ENCODE measurements at places on chromosomes 4 and X.

DNA sequence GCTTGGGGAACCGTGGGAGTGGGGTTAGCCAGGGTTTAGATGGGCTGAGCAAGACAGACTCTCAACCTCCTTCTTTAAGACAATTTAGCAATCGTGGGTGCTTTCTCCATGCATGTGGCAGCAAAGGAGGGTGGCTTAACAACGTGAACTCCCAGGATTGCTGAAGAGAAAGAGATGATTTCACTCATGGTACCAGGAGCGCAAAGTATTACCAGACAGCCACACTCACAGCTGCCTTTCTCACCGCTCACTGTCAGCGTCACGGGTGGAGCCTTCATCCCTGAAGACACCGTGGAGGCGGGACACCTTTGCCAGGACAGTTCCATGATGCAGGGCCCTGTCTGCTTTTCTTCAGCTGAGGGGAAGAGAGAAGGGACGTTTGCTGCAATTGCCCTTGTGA is 212.5 kb upstream of the PSAPL1 start:
- no peak for DNase-seq

DNA sequence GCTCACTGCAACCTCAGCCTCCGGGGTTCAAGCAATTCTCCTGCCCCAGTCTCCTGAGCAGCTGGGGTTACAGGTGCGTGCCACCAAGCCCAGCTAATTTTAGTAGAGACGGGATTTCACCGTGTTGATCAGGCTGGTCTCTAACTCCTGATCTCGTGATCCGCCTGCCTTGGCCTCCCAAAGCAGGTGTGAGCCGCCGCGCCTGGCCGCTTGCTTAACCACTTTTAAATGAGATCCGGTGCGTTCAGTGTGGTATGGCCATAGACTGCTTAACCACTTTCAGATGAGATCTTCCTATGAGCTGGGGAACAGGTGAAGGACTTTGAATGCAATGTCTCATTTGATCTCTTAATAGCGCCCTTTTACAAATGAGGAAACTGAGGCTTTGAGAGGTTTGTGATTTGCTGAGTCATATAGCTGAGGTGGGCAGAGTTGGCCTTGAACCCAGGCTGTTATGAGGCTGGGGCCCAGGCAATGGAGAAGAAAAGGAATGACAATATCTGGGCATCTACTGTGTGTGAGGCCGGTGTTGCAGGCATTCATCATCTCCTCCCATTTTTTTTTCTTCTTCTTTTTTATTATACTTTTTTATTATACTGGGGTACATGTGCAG is 41.9 kb upstream of the NSG1 start:
- DNase-seq: no peak

GRCh38 chr4:18923496-18924161 is 902.1 kb upstream of the LCORL start:
- no peak for DNase-seq

GRCh38 chr4:112895811-112896608 is 153.4 kb upstream of the ANK2 start:
- no peak for DNase-seq

DNA sequence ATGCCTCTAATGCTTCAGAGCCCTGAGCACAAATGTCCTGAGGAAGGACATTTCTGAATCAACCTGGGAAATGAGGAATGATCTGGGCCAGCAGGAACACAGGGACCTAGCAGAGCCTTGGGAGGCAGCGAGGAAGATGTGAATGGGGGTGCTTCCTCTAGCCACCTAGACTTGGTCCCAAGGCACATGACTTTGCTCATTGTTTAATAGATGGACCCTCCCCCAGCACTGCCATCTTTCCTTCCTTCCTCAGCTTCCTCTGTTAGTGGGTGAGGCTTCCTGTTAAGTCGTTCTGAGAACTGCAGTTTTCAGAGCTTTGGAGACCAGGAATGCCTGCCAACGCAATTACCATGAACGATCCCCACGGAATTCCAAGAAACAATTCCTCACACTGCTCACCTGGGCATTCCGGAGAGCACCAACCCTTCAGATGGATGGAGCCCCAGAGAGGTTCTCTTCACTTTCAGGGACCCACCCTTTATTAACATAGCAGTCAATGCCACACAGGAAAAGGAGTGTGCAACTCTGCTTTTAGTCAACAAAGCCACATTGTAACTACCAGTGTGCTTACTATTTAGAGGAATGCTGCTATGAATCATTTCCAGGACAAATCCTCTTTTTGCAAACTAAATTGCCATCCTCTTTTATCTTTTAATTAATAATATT is 48.5 kb upstream of the STIM2 start:
- no peak for DNase-seq

- no peak for DNase-seq
These were observed 21.1 kb upstream of the UBA1 start for GRCh38 chrX:47172549-47172948.

GRCh38 chr4:44725726-44726037 is 674 bp downstream of the GNPDA2 start:
- DNase-seq: no peak

DNA sequence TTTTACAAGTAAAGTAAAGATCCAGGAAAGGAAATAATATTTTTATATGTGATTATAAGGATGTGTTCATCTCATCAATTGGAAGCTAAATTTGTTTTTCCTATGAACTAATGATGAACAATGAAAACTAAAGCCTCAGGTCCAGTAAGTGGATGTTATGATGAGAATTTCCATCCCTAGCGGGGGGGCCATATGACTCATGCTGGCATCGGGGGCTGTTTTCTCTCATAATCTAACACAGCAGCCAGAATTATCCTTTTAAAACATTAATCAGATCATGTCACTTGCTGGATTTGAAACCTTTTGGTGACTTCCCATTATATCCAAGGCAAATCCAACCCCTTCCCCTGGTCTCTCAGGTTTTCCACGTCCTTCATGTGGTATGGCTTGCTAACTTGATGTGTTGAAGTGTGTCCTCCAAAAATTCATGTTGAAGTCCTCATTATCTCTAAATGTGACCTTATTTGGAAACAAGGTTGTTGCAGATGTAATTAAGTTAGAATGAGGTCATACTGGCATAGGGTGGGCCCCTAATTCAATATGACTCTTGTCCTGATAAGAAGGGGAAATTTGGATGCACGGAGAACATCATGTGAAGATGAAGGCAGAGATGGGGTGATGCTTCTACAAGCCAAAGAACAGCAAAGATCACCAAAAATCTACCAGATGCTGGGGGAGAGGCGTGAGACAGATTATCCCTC is 96.8 kb downstream of the AKAP4 start:
- DNase-seq: no peak

GRCh38 chr4:152817331-152817730 is 37.6 kb downstream of the ARFIP1 start:
- DNase-seq: no peak

DNA sequence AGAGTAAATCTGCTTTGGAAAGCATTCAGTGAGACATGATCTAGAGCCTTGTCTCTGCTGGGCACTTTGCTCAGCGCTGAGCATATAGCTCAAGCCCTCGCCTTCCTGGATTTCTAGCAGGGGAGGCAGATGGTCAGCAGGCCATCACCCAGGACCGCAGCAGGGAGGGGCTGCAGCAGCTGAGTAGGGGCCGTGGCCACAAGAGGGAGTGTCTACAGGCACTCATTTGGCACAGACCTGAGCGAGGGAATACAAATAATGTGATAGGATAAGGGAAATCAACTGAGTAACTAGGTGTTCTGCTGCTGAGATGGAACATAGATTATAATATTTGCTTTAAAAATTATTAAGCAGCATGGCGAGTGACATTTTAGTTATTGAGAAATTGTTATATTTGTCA is 30.2 kb downstream of the OFD1 start:
- no peak for DNase-seq

DNA sequence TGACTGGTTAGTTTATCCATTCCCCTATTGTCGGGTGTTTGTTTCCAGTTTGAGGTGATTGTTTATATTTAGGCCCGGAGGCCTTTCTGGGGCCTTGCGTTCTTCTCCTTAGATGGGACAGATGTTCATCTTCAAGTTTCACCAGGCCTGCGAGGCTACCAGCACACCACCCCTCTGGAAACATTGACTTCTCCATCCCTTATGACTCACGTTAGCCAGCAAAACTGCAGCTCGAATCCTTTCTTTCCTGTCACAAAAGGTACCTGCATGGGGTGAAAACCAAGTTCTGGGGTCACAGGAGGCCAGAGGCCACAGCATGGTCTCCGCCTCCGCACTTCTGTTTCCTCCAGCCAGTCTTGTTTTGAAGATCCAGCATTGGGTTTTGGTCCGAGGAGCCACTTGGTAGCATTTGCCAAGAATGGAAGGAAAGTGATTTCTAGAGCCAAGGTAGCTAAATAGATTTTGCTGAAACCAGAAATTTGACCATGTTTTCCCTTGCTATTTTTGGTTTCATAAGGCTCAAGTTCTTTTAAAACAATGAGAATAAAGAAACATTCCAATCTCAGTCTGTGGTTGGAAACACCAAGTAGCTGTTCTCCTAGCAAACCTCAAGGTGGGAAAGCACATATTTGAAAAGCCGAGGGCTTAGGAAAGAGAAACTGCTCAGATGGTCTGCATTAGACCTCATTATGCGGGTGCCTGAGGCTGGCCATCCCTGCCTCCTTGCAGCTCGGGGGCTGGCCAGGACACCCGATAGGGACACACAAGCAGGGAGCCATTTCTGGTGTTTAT is 5.6 kb downstream of the NYX start:
- DNase-seq: no peak

GRCh38 chrX:41322821-41323603 is 10.9 kb upstream of the DDX3X start:
- no peak for DNase-seq

- DNase-seq: no peak
These were observed 35.0 kb upstream of the MXD4 start for GRCh38 chr4:2296631-2297601.

GRCh38 chr4:118772767-118773428 is 63.0 kb downstream of the SEC24D start:
- no peak for DNase-seq

DNA sequence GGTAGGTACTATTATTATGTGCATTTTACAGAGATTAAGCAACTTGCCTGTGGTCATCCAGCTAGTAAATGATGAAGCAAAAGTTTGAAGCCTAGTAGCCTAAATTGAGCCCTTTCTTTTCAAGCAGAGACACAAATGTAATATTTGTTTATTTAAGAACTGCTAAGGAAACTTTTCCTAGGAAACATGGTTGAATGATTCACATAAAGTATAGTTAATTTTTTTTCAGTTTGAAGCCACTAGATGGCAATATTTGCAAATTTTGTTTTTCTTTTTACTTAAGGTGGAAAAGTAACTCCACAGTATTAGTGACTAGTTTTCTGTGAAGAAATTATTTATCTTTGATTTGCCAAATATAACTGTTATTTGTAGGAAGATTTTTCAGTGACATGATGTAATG is 52.8 kb upstream of the ANKRD17 start:
- DNase-seq: no peak

GRCh38 chr4:188175288-188175687 is 36.0 kb downstream of the TRIML1 start:
- DNase-seq: no peak

GRCh38 chr4:131427000-131427399 is 1722.1 kb upstream of the PCDH10 start:
- no peak for DNase-seq

- no peak for DNase-seq
These were observed 34.8 kb upstream of the USP51 start for GRCh38 chrX:55524487-55524886.

GRCh38 chr4:161132715-161133425 is 1030.9 kb downstream of the FSTL5 start:
- DNase-seq: no peak

- DNase-seq: no peak
These were observed 98.8 kb downstream of the PCDH10 start for GRCh38 chr4:133247861-133248260.

- DNase-seq: no peak
These were observed 125.3 kb downstream of the UBE2K start for GRCh38 chr4:39823191-39823590.

DNA sequence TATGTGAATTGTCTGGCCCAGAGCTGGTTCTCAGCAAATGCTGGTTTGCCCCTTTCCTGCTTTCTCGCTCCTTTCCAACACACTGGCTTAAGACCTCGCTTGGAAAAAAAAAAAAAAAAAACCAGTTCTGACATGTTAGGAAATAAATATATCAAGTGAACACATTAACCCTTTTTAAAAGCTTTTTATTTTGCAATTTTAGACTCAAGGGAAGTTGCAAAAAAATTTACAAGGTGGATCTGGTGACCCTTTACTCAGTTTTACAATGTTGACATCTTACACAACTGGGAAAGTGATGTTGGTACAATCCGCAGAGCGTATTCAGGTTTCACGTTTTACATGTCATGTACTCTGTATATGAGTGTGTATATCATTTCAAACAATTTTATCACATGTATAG is 100.1 kb downstream of the RTL5 start:
- DNase-seq: no peak

DNA sequence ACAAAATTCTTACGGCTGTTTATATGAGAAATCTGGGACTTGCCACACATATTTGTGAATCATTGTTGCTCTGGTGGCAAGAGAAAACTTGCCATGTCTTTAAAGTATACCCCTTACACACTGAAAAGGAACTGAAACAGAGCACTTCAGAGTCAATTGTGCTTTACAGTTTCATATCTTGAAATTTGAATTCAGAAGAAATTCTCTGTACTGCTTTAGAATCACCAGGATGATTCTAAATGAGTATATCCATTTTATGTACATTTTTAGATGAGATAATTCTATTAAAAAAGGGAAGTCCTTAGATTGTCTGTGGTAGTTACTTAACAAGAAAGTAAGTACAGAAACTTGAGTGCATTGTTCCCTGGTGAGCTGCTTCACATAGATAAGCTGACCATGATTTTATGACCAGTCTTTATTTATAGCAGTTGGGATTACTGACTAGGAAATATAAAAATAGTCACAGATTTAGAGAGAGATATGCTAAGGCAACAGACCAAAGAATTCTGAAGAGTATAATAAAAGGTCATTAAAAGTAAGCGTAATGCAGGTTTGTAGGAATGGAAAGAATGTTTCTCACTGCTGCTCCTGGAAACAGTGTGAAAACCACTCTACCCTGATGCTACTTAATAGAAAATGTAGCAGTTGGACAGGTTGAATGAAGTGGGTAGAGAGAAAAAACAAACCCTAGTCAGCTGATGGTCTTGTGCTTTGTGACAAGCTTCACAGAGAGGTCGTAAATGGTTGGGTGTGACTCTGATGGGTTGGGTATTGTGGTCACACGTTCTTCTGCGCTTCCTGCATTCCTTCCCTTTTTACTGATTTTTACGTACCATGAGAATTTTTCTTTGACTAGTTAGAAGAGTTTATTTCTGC is 41.0 kb downstream of the FNIP2 start:
- no peak for DNase-seq

- DNase-seq: no peak
These were observed 490.4 kb downstream of the CENPC start for GRCh38 chr4:67054896-67055295.

DNA sequence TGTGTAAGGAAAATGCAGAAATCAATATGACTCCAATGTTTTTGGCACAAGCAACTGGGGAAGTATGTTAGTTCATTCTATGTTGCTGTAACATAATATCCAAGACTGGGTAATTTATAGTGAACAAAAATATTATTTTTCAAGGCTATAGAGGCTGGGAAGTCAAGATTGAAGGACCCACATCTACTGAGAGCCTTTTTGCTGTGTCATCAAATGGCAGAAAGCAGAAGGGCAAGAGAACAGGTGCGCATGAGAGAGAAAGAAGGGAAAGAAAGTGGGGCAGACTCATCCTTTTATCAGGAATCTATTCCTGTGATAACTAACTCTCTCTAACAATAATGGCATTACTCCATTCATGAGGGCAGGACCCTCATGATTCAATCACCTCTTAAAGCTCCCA is 237.2 kb downstream of the FAT4 start:
- no peak for DNase-seq

Data from stimulated activated CD4-positive, alpha-beta T cell treated with anti-CD3 and anti-CD28 coated beads, Interleukin-1b, Interleukin-23, amount 100 ng/mL, for 1 hour (primary cell).